Stimulated activated naive CD4-positive, alpha-beta T cell (primary cell): ENCODE measurements at places on chromosomes 11 and 22.

- DNase-seq, result no peak
These were observed 101.1 kb downstream of the MICAL3 start for GRCh38 chr22:17922925-17923903.

DNA sequence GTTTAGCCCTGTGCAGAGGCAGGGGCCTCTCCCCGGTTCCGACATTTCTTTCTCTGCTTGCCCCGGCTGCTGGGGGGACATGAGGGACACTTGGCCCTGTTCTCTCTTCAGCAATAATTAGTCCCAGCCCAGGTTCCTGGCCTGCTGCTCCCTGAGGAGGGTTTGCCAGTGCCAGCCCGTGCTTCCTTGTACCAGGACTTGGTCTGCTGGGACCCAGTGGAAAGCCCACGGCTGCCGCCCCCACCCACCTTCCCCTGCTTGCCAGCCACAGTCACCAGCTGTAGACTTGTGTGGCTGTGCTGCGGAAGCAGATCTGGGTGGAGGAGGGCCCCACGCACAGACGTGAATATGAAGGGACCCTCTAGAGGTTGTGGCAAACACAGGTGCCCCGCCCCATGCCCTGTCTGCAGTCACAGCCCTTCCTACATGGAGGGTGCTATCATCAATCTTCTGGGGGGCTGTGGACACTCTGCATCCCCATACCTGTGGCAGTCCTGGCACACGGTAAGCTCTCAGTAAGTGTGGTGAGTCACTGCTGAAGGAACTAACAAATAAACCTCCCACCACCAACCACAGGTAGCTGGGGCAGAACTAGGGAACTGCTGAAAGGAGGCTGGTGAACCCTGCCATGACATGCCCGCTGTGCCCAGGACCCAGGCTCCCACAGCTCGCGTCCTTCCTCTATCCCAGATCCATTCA lies 949 bp downstream of the TP53AIP1 start:
- DNase-seq, result no peak

- DNase-seq, result no peak
These were observed 563.9 kb upstream of the B3GAT1 start for GRCh38 chr11:134975866-134976376.

DNA sequence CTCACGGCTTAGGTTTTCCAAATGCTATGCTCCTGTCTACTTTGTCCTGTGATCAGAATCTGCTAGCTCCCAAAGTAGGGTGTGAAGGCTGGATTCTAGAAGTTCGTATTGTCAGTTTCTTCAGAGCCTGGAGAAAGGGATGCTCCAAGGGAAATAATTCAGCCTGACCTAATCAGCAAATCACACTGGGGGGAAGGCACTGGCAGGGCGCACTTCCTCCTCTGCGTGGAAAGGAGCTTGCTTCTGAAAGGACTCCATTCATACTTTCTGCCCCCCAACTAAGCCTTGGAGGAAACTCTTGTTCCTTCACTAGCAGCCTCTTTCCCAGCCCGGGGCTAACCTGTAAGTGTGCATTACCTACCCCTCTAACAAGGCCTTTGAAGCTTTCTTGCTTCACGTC lies 165.9 kb downstream of the NAV2 start:
- no peak for DNase-seq

DNA sequence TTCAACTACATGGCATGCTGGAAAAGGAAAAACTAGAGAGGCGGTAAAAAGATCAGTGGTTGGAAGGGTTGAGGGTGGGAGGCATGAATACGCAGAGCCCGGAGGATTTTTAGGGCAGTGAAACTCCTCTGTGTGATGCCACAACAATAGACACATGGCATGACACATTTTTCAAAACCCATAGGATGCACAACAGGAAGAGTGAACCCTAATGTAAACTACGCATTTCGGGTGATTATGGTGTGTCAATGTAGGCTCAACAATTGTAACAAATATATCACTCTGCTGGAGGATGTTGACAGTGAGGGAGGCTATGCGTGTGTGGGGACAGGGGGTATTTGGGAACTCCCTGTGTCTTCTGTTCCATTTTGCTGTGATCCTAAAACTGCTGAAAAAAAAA lies 15.7 kb upstream of the FAM83F start:
- DNase-seq, result no peak

- DNase-seq, result no peak
These were observed 2.1 kb upstream of the GSTP1 start for GRCh38 chr11:67581469-67581868.

- DNase-seq, result no peak
These were observed 944 bp downstream of the C11orf86 start for GRCh38 chr11:66976028-66976467.

DNA sequence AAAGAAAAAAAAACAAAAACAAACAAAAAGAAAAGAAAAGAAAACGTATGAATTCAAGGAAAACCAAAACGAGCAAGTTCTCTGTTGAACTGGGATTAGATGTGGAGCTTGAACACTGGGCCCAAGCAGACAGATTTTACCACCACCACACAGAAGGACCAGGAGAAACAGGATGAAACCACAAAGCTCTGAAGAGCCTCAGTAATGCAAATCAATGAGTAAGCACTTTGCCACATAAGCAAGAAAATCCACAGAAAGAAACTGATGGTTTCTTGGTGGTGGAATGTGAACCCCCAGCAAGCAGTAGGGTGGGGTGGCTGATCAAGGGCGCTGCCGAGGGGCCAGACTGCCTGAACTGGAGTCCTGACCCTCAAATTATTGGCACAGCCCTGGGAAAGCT lies 50.9 kb upstream of the NFRKB start:
- DNase-seq, result no peak

- no peak for DNase-seq
These were observed 397 bp upstream of the CD44 start for GRCh38 chr11:35138606-35138942.

GRCh38 chr22:44047891-44048301 lies 23.8 kb downstream of the PARVB start:
- no peak for DNase-seq

- no peak for DNase-seq
These were observed 39.4 kb downstream of the MICAL2 start for GRCh38 chr11:12149672-12150225.

DNA sequence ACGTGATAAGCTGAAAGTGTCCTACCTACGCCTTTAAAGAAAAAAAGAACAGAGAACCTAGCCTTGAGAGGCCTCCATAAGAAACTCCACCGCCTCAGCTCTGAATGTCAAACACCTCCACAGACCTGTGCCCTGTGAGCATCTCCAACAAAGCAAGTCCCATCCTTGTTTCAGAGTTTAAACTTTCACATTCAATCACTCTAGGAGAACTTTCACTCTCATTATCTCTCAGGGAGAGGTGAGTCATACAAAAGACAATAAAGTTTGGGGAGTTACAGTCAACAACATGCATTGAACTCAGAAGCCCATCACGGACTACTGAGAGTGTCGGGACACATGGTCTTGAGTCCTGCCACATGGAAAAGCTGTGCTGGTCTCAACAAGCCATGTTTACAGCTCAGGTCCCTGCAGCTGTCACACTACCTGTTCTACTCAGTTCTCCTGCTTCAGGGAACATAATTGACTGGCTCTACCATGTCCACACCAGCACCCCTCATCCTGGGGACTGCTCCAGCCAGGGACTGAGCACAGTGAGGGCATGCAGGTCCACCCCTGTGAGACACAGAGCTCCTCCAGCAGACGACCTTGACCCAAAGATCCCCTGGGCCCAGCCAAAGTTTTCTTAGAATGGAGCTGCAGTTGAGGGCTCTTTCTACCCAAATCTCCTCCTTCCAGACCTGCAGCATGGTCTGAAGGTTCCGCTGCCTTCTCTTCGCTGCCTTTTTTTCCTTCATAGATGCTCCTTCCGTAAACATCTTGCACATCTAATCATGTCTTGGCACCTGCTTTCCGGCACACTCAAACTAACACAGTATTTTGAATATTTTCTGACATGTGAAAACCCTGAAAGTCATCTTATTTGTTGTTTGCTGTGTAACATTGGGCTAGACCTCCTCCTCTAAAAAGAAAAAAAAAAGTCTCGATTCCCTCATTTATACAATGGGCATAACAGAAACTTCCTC lies 114.9 kb downstream of the ETS1 start:
- DNase-seq, result peak; percentile 68

GRCh38 chr11:119700536-119701346 lies 28.3 kb downstream of the NECTIN1 start:
- no peak for DNase-seq

- no peak for DNase-seq
These were observed 14.1 kb upstream of the SYT8 start for GRCh38 chr11:1820463-1821325.

DNA sequence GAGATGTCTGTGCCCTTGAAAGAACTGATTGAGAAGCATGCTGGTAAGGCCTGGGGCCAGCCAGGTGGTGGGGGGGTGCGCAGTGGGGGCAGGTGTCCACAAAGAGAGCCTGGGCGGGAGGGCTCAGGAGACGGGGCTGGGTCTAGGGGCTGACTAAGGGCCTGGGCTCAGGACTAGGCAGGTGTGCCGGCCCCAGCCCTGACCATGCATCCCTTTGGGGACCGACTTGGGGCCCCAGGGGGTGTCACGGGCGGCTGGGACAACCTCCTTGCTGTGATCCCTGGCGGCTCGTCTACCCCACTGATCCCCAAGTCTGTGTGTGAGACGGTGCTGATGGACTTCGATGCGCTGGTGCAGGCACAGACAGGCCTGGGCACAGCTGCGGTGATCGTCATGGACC lies 4.4 kb downstream of the NDUFV1 start:
- DNase-seq, result no peak

- no peak for DNase-seq
These were observed 13.8 kb downstream of the SNU13 start for GRCh38 chr22:41674846-41675340.

- DNase-seq, result peak; percentile 10
These were observed 860 bp downstream of the TMEM184B start for GRCh38 chr22:38271927-38272372.

DNA sequence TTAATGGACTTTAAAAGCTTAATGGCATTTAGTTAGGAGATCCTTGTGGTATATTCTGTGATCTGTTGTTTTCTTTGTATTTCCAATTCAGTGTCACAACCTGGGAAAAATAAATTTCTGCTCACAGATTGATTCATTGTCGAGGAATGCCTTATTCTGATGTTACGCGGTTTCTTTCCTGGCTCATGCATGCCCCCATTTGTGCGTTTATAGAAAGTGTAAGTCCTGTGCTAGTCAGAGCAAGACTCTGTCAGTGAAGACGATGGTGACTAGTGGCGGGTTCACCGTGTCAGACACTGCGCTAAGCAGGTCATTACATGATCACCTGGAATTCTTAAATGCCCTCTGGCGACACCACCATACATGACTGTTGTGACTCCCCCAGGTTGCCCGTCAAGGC lies 169.4 kb downstream of the TBC1D22A start:
- DNase-seq, result no peak

- no peak for DNase-seq
These were observed 670 bp downstream of the LSP1 start for GRCh38 chr11:1853376-1854131.

GRCh38 chr11:74476536-74476935 lies 9.2 kb upstream of the KCNE3 start:
- no peak for DNase-seq

DNA sequence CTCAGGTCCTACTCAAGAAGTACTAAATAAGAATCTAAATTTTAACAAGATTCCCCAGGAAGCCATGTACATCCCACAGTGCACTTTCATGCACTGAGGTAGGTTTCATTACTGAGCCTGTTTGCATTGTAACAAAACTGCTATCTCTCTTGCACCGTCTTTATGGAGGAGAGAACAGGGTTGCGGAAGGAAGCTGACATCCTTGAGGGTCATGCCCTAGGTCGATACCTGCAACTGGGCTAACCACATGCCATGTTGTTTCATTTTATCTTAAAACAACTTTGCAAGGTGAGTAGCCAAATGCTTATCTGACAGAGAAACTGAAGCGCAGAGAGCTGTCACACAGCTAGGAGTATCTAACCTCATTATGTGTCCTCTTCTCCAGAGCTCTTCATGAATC lies 656.3 kb upstream of the TENM4 start:
- DNase-seq, result no peak

- no peak for DNase-seq
These were observed 45.9 kb upstream of the SYT7 start for GRCh38 chr11:61626580-61627380.

- no peak for DNase-seq
These were observed 258.9 kb downstream of the TMEM135 start for GRCh38 chr11:87296627-87297026.

DNA sequence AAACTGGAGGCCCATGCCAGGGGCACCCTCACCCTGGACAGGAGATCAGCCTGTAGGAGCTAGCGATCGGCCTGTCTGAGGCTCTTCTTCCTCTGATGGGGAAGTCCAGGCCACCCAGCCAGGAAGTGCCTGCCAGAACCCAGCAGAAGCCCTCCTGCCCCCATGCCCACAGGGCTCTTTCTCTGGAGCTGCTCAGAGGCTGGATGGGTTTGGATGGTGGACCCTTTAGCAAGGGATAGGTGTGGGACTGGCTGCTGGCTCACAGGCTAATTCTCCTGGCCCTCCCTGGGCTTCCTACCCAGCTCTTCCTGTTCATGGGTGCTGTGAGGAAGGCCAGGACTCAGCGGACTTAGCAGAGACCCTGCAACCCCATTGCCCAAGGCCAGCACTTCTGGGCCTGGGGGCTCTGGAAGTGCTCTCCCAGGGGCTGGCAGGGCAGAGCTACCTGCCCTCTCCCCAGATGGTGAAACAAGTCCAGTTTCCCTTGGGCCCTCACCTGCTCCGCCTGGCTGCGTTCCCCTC lies 7.6 kb downstream of the FXYD2 start:
- peak; percentile 27 for DNase-seq

GRCh38 chr11:16346975-16347374 lies 9.4 kb downstream of the SOX6 start:
- DNase-seq, result no peak

- DNase-seq, result no peak
These were observed 7.4 kb upstream of the CLPB start for GRCh38 chr11:72441752-72442207.
